ENCODE measurements at places on chromosomes 3 and 15.

DNA sequence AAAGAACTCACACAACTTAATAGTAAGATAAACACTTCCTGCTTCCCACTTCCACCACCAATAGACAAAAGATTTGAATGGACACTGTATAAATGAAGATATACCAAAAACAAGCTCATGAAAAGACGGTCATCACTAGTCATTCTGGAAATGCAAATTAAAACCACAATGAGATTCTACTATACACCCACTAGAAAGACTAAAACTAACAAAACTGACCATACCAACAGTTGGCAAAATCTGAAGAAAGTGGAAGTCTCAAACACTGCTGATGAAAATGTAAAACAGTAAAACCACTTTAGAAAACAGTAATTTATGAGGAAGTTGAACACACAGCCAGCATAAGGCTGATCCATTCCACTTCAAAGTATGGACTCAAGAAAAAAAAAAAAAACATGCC is 35.6 kb upstream of the CD96 start:
- DNase-seq: no peak

DNA sequence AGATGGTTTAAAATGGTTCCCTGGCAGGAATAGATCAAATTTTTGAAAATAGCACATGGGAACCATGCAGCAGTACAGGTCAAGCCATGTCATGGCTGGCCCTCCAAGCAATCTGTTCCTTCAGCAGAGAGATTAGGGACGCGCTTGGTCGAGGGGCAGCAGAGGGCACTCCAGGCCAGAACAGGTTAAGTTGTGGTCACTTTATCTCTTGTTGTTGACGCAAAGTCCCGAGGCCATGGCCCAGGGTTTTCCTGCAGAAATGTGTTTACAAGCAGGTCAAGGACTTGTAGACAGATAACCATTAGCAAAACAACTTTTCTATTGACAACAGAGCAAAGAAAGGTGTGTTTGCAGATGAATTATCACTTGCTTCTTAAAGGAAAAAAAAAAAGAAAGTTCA is 570.0 kb upstream of the NR2F2 start:
- no peak for DNase-seq

GRCh38 chr3:175308097-175308496 is 449.0 kb downstream of the NAALADL2 start:
- no peak for DNase-seq

DNA sequence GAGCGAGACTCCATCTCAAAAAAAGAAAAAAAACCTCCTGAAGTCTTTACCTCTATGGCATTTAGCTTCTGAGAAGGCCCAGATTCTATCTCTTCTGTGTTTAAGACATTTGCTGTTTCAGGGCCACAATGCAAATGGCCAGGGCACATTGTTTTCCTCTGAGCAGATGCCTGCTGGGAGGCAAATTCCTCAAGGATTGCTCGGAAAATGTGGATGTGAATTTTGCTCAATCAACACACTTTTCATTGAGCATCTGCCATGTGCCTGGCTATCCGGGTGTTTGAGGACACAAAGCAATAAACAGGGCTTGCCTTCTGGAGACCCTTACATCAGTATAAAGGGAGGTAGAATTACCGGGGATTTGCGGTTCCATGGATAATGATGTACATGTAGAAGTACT is 20.0 kb downstream of the TRIM71 start:
- no peak for DNase-seq
